ENCODE measurements at places on chromosomes 13 and 19.

- no peak for DNase-seq
These were observed 86.9 kb downstream of the TBC1D4 start for GRCh38 chr13:75395066-75395465.

GRCh38 chr19:32649751-32650150, 25.2 kb downstream of the ANKRD27 start:
- DNase-seq: no peak

- DNase-seq: no peak
These were observed 19.9 kb upstream of the LRP3 start for GRCh38 chr19:33174186-33174585.

- no peak for DNase-seq
These were observed 8.5 kb downstream of the PLEKHJ1 start for GRCh38 chr19:2227415-2228156.

GRCh38 chr13:97534540-97534939, 100.6 kb downstream of the RAP2A start:
- no peak for DNase-seq

Data from CD4-positive, alpha-beta T cell (primary cell).